ENCODE measurements at places on chromosomes 1 and 21.

GRCh38 chr1:9078752-9079500, 9.5 kb upstream of the SLC2A5 start:
- DNase-seq: no peak

DNA sequence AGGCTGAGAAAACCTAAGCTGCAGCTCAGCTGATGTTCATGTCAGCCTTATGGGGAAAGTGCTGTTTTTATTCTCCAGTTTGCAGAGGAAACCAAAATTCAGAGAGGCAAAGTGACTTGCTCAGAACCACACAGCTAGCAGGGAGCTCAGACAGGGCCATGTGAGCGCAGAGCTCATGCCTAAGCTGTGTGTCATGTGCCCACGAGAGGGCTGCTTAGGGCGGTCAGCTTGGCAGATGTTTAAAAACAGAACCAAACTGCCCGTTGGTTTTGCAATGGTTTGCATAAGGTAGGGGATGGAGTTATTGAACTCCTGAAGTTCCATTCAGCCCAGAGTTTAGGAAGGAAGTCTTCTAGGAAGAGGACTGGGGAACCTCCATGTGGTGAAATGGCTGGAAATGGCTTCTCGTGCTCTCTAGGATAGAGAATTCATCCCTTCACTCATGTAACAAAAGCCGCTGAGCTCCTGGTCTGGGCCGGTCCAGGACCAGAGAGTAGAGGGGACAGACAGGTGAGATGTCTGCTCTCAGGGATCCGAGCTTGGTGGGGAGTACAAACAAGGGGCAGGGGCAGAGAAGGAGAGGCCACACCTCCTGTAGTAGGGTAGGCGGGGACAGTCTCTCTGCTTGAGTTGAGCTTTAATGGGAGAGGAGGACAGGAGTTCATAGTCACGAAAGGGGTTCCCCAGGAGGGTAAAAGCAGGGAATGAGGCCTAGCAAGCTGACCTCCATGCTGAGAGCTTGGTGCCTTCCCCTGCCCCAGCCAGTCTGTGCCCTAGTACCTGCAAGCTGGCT, 46.9 kb downstream of the ARHGEF10L start:
- no peak for DNase-seq

GRCh38 chr1:88060112-88060673, 623.9 kb upstream of the PKN2 start:
- no peak for DNase-seq

GRCh38 chr1:88088481-88088880, 595.6 kb upstream of the PKN2 start:
- DNase-seq: no peak

- no peak for DNase-seq
These were observed 43.6 kb downstream of the DMRTB1 start for GRCh38 chr1:53502641-53503432.

DNA sequence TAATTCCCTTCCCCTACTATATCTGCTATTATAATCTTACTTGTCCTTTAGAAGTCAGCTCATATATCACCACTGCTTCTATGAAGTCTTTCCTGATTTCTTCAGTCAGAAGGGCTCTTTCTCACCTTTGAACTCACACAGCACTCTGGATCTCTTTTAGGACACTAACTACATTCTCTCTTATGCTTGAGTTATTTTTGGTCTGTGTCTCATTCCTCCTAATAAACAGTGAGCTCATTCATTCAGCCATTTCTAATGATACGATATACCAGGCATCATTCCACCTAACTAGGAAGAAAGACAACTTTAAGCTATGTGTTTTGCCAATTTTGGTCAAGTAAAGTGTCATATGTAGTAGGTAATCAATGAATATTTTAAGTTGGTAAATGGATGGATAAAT, 1.2 kb upstream of the STYXL2 start:
- no peak for DNase-seq

- no peak for DNase-seq
These were observed 136.1 kb downstream of the TGFB2 start for GRCh38 chr1:218481116-218481775.

DNA sequence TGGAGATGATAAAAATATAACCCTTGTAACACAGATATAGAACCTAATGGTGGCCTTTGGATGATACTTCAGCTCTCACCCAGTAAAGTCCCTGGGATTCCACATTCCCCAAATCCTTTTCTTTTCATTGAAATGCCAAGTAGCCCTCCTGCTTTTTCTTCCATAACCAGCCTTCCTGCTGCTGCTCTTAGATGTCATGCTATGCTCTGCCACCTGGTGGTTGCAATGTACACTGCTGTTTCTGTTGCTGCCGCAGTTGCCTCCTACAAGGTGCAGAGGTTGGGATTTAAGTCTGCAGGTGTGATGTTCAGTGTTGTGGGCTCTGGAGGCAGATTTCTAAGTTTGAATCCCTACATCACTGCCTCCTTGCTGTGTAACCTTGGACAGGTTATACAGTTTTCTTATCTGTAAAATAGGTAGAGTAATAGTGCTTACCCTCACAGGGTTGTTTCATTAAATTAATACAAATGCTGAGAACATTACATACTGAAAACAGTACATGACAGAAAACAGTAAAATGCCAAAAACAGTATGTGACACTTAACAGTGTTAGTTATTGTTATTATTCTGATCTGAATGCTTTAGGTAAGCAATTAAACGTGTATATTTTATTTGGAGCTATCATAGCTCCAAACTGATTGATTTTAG, 64.3 kb downstream of the CAMSAP2 start:
- peak; percentile 50 for DNase-seq

GRCh38 chr1:1342061-1342562, 7.1 kb downstream of the DVL1 start:
- no peak for DNase-seq

DNA sequence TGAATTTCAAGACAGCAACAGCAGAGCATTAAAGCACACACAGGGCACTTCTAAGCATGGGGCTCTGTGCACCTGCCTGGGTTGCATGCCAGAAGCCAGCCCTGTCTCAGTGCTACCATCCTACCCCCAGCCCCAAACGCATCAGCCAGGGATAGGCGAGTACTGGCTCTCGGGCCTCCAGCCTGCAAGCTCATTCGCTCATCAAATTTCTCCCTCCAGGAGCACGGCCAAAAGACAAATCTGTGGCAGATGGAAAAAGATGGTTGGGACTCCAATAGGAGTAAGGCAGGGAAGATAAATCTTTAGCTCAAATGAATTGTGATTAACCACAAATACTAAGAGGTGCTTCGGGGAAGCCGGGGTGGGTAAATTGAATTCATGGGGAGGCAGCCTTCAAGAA, 189.6 kb downstream of the KAZN start:
- DNase-seq: no peak

DNA sequence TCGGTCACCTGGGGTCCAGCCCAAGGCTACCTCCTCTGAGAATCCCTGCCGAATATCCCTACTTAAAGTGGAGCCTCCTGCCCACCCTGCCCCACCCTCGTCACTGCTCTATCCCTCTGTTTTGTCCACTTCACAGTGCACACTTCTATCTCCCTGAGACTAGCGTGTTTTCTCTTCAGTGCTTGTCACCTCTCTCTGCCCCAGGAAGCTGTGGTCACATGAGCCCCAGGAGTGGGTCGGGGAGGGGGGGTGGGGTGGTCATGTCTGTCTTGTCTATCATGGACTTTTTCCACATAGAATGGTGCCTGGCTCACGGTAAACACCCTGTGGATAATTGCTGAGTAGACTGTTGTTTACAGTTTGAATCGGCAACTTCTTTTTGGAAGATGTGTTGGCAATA, 673.6 kb downstream of the PTPRU start:
- no peak for DNase-seq

GRCh38 chr1:107926436-107927080, 38.4 kb downstream of the VAV3 start:
- no peak for DNase-seq

- no peak for DNase-seq
These were observed 6.3 kb upstream of the CD247 start for GRCh38 chr1:167524651-167525050.

GRCh38 chr1:202577381-202577780, 132.9 kb downstream of the SYT2 start:
- no peak for DNase-seq

- DNase-seq: no peak
These were observed 184.9 kb downstream of the DYRK1A start for GRCh38 chr21:37551331-37551992.

- DNase-seq: no peak
These were observed 190.1 kb downstream of the BARHL2 start for GRCh38 chr1:90526954-90527353.

GRCh38 chr1:2383576-2383975, 7.8 kb downstream of the MORN1 start:
- no peak for DNase-seq

DNA sequence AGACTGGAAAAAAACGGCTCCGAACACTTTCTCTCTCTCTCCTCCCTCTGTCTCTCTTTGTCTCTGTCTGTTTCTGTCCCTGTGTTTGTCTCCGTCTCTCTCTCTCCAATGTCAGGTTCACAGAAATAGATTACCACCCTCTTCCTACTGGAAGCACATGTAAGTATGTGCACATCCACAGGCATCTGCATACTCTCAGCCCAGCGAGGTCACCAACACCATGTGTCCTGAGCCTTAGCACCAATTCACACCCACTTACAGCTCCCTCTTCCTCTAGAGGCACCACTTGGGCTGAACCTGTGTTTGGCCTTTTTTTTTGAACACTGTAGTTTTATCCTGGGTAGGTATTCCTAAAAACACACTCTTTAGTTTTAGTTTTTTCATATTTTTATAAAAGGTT, 130.5 kb downstream of the ETS2 start:
- no peak for DNase-seq

GRCh38 chr1:93433407-93433961, 14.4 kb upstream of the FNBP1L start:
- no peak for DNase-seq

GRCh38 chr1:231807541-231807940, 181.0 kb downstream of the DISC1 start:
- DNase-seq: no peak

DNA sequence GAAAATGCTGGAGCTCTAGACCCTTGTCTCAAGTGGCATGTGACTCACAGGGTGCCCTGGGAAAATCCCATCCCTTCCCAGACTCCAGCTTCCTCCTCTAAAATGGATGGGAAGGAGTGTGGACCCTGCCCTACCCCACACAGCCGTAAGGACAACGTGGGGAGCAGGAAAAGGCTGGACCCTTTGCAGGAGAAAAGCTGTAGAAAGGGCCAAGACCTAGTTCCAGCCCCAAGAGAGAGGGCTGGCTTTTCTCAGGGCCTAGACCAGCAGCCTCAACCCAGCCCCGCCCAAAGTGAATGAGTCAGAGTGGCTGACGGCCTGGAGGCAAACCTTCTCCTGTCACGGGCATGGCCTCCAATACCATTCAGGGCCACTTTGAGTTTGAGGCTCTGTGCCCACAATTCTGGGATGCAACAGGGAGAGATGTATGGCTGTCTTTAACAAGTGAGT, 1.1 kb downstream of the LAMB3 start:
- DNase-seq: no peak

GRCh38 chr1:203408486-203409481, 57.9 kb upstream of the FMOD start:
- DNase-seq: no peak

DNA sequence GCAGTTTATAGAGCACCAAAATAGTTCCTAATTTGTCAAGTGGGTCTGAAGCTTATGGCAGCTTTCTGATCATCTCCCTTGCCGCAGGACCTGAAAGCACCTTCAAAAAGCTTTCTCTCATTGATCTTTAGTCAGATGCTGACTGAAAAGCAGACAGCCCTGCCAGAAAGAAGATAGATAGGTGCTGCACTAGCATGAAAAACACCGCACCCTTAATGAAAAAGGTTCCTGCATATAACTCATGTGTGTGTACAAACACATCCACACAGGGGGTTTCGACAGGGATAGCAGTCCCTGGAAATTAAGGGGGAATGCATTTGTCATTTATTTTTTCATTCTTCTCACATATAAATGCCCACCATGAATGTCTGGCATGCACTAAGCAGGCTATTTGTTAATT, 361.7 kb upstream of the SNX7 start:
- DNase-seq: no peak

- DNase-seq: no peak
These were observed 30.1 kb downstream of the RHOU start for GRCh38 chr1:228765168-228765946.

DNA sequence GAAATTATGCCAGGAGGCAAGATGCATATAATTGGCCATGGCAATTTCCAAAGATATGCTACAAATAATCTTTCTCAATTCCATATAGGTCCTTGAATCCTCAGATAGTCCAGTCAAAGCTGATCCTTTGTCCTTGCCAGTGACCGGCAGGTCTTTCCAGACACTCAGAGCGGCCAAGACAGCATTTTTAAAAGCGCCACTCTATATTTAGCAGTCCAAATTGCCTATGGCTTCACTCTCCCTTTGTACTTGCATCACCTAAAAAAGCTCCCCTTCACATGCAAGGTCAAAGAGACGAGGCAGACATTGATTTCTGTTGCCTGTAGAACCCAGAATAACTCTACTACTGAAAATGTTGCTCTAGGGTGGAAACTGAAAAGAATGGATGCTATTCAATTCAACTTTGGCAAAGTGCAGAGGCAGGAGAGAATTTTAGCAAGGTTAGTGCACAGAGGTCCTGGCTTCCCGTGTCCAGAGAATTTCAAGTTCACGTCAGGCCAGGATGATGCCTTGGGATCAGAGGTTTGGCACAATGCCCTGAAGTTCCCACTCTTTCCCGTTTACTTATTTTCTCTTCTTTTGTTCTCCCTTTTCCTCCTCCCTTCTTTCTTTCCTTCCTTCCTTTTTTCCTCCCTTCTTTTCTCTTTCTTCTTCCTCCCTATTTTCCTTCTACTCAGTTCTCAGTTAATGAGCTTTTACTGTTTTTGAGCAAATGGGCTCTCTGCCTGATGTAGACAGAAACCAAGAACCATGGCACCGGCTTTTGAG, 108.5 kb downstream of the KCNK1 start:
- DNase-seq: no peak

DNA sequence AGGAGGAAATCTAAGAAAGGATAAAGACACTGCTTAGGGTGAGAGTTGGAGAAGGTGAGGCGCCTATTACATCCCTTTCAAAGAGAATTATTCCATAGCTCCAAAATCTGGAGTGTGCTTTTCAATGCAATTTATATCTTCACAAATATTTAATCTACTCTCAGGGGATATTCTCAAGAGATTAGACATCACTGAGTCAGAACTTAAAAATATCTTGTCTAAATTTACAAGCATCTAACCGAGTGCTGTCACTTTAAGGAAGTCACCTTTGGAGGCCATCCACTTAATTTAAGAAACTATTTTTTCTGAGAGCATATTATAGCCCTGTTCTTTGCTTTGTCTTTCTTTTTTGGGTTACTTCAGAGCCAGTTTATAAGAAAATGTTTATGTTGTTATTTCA, 134.6 kb downstream of the TNFSF18 start:
- no peak for DNase-seq

GRCh38 chr21:16186742-16187141, 457.0 kb downstream of the USP25 start:
- no peak for DNase-seq

- DNase-seq: no peak
These were observed 11.1 kb upstream of the KNCN start for GRCh38 chr1:46562498-46562897.

- no peak for DNase-seq
These were observed 222.5 kb downstream of the RPS6KC1 start for GRCh38 chr1:213273546-213273945.

- DNase-seq: no peak
These were observed 250.2 kb downstream of the LTN1 start for GRCh38 chr21:28742527-28742926.

- DNase-seq: no peak
These were observed 38.1 kb downstream of the TRIM62 start for GRCh38 chr1:33143698-33144097.

- DNase-seq: no peak
These were observed 787 bp downstream of the PTGFR start for GRCh38 chr1:78491451-78492071.

All from stimulated activated CD8-positive, alpha-beta memory T cell treated with anti-CD3 and anti-CD28 coated beads, Interleukin-7, amount 100 ng/mL, for 4 hours (primary cell).